ENCODE measurements at places on chromosomes 4 and X.

GRCh38 chr4:16801356-16801755 lies 97.1 kb downstream of the LDB2 start:
- no peak for DNase-seq

- no peak for DNase-seq
These were observed 75.3 kb upstream of the PLAC1 start for GRCh38 chrX:134733591-134733990.

DNA sequence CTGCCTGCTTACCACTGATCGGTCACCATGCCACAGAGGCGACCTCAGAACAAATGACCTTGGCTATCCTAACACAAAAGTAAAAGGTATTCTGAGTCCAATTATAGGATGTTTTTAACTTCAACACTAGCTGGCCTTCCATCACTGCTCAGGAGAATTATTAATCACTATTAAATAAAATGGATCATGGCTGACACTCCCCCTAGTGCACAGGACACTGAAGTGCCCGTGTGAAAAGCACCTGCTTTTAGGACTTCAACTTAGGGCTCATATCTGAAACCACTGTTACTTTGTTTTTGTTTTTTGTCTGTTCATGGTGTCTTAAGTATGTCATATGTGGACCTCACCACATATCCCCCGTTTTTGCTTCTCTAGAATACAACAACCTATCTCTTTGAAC lies 33.9 kb downstream of the STX18 start:
- no peak for DNase-seq

DNA sequence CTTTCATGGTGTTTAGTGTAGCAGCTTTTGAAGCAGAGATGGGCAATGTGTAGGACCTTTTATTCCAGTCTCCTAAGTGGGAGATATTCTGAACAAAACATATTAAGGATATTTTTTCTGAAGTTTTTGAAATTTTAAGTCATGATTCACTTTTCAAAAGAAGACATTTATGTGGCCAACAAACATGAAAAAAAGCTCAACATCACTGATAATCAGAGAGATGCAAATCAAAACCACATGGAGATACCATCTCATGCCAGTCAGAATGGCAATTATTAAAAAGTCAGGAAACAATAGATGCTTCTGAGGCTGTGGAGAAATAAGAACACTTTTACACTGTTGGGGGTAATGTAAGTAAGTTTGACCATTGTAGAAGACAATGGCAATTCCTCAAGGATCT lies 76.0 kb downstream of the FAT4 start:
- DNase-seq = no peak

- DNase-seq = peak; percentile 26
These were observed 77.7 kb upstream of the DCAF8L1 start for GRCh38 chrX:28058901-28059300.

DNA sequence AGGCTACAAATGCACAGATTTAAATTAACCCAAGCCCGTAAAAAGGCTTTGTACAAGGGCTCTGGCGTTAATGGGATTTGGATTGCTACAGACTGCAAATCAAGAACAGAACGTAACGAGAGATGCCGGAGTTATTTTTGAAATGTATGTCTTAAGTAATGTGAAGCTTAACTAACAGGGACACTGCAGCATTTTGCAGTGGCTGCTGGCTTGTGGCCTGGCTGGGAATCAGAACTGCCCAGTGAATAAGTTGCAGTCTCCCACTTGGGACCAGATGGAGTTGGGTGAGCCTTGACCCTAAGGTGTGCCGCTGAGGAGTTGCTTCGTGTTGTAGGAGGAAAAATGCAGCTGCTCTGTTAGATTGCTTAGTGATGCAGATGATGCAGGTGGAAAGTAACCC lies 318.4 kb downstream of the DHX15 start:
- DNase-seq = no peak

DNA sequence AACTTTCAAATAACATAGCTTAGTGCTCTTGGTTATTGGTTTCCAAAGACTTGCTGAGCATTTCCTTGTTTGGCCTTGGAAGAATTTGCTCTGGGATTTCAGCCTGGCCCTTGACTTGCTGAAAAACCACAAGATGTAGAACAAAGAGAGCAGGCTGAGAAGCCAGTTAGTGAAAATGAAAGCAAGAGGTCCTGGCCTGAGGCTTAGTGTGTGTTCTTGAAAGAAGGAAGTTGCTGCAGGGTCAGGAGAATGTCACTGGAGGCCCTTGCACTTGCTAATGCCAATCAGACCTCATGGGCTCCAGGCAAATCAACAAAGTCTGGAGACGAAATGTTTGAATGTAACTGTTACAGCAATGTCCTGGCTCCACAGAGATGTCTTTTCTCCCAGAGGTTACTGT lies 79.4 kb downstream of the SYNPO2 start:
- DNase-seq = peak; percentile 82

DNA sequence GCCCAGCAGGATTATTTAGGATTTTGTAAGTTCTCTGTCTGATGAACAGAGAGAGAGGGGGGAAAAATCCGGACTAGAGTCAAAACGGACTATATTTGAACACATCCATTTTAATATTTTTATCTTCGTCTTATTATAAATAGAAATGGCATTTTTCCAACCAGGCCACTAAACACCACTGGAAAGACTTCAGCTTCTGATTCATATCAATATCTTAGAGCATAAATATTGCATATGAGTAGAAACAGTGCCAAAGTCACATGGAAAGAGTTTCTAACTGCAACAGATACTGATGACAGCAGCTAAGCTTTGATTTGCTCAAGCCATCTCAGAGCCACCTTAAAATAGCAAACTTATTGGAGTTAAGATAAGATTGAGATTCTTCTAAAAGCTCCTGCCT lies 456 bp downstream of the PPARGC1A start:
- DNase-seq = no peak

- no peak for DNase-seq
These were observed 23.7 kb downstream of the TLR6 start for GRCh38 chr4:38832624-38833528.
